ENCODE measurements at places on chromosomes 12 and 14.

DNA sequence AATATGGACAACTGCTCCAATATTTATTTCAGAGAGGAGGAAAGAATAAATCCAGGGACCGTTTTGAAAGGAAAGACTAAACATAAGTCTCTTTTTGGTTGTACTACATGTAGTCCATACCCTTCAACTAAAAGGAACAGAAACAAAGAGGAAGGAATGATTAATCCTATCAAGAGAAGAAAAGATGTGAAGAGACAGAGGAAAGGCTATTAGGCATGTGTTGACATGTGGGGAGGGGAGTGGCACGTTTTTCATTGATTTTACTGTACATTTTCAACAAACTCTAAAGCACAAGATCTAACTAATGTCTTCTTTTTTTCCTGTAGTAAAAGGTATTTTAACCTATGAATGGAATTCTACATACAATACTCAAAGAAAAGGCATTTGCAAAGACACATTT is 85.6 kb downstream of the NAV3 start:
- DNase-seq = no peak

GRCh38 chr12:65988596-65988995 is 142.0 kb downstream of the LLPH start:
- no peak for DNase-seq

DNA sequence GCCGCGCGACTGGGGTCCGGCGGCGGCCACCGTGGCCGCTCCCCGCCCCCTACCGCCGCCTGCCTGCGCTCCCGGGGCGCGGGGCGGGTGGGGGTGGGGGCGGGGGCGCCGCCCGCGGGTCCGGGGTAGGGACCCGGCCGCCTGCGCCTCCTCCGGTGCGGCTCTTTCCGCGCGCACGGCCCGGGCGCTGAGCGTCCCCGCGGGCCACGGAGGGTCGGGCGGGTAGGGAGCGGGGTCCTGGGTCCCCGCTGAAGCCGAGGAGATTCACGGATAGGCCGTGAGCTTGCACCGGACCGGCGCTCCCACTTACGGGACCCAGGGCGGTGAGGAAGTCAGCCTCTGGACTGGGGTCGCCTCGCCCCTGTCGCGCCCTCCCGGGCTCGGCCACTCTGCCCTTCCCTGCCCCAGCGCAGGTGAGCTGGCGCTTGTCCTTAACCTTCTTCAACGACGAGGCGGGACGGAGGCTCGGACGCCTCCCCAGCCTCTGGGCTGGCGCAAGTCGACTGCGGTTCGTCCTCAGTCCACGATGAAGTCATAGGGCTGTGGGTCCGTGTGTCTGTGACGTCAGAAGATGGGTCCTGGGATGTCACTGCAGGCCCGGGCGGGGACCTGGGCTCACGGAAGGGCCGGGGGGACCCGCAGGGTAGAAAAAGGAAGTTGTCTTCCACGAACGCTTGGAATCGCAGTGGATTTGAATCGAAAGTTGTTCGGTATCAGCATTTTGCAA is 514 bp downstream of the FBXO34 start:
- DNase-seq = peak; percentile 30

DNA sequence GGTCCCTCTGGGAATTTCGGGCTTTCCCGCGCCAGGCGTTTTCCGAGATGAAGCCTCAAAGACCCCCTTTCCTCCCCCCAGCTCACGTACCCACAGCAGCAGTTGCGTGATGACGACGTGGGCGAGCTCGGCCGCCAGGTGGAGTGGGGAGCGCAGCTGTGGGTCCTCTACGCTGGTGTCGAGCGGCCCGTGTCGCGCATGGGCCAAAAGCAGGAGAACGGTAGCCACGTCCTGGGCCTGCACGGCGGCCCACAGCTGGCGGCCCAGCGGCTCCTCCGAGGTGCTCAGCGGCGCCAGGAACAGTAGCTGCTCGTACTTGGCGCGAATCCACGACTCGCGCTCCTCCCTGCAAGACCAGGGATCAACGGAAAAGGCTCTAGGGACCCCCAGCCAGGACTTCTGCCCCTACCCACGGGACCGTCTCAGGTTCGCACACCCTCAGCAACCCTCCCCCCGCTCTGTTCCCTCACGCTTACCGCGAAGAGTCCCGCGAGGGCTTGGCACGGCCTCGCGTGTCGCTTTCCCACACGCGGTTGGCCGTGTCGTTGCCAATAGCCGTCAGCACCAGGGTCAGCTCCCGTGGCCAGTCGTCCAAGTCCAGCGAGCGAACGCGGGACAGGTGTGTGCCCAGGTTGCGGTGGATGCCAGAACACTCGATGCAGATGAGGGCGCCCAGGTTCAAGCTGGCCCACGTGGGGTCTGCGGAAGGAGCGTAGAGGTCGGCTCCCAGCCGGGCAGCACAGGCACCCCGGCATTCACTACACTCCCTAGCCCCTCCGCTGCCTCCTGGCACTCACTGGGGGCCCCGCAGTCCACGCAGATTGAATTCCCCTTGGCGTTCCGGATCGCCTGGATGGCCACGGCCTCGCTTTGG is 11.4 kb downstream of the AGAP2 start:
- no peak for DNase-seq

DNA sequence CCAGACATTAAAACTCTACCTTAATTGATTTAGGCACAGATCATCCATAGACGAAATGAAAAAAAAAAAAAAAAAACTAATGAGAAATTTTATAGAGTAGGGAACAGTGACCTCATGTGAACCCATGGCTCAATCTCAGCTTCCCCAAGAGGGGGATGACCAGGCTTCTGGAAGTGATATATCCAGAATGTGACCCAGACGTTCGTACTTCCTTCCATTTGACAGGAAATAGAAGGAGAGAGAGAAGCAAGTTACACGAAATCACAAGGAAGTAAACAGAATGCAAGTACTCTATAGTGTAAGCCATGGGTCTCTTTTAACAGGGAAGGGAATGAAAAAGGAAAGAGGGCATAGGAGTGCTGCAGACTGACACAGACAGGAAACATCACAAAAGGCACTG is 10.1 kb downstream of the FOXN3 start:
- DNase-seq = no peak

GRCh38 chr12:6532927-6533652 is 1.2 kb upstream of the GAPDH start:
- no peak for DNase-seq

- no peak for DNase-seq
Measured at GRCh38 chr14:36522347-36522971, 2.4 kb upstream of the NKX2-1 start.

- no peak for DNase-seq
Measured at GRCh38 chr14:35050652-35051051, 4.6 kb downstream of the FAM177A1 start.

DNA sequence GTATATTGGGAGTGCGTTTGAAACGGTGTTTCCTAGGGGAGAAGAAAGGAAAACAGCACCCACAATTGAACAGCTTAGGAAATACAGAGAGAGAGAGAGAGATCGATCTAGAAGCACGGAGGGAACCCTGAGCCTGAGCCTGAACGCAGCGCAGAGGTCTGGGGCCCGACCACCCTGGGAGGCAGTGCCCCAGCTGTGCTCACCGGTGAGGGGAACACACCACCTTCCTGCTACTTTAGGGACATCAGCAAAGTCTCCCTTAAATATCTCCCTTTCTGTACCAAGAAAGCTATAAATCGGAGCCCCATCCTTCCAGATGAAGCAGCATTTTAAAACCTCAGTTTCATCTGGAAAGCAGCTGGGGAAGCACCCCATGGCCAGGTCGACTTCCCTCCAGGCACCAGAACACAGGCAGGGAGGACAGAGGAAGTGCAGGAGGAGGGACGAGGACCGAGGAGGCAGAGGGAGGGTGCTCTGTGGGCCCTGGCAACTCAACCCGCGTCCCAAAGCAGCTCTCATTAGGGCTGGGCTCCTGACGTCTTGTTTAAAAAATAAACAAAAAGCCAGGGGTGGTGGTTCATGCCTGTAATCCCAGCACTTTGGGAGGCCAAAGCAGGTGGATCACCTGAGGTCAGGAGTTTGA is 12.2 kb downstream of the RIMBP2 start:
- no peak for DNase-seq

GRCh38 chr14:57291692-57292647 is 23.2 kb downstream of the AP5M1 start:
- DNase-seq = no peak

DNA sequence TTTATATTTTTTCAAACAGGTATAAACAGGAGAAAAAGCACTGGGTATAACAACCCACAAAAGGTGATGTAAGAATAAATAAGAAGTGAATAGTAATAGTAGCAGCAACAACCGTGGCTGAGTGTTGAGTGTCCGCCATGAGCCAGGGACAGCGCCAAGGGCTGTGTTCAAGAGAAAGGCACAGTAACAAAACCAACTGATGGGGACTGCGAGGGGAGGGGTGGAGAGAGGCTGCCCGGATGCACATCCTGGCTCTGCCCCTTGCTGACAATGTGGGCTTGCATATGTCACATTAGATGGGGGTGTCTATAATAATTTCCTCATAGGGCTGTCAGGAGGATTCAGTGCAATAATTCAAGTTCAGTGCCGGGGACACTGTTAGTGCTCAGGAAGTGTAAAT is 912.4 kb downstream of the VRK1 start:
- DNase-seq = no peak

- DNase-seq = no peak
Measured at GRCh38 chr12:39077226-39077625, 171.8 kb upstream of the CPNE8 start.

GRCh38 chr12:122117979-122118378 is 39.4 kb downstream of the MLXIP start:
- DNase-seq = no peak

DNA sequence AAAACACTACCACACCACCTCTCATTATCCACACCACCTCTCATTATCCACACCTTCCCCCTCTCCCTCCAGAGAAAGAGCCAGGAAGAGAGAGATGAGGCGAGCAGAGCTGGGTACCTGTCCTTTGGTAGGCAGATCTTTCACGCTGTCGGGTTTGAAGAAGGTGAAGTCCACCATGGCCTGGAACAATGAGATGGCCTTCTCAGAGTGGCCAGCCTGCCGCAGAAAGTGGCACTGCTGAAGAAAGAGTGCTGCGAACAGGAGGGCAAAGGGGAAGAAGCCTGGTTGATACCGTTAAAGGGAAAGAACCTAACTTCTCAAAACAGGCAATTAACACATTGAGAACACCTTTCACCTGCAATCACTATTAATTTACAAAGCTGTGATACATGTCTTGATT is 30.6 kb downstream of the NRDE2 start:
- DNase-seq = no peak

DNA sequence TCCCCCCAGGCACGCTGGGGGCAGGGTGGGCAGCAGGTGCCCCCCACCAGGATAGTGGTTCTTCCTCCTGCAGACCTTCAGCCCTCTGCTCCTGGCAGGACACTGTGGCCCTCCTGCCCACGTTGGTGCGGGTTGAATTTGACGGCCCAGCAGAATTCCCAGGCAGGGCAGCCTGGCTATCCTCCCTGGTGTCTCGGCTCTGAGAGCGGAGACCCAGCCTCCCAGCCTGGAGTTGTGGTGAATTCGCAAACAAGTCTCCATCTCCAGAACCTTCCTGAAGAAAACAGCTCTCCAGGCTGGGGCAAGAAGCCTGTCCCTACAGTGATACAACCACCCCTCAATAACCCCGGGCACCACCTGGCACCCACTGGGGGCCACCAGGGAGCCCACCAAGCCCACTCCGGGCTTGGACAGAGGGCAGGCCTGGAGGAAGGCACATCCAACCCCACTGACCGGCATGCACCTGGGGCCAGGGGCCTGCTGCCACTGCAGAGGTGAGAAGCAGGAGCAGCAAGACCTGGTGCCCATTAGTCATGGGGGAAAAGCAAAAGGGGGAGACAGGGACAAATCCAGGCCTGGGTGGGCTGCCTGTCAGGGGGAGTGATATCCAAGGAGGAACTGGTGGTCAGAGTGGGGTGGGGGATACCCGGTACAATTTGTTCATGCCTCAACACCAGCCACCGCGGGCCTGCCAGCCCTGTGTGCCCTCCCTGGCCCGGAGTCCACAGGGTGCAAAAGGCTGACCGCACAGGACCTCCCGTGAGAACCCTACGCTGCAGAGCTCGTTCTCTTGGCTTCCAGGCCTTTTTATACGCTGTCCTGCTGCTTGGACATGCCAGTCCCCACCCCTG is 3.6 kb downstream of the ANKRD9 start:
- DNase-seq = no peak

DNA sequence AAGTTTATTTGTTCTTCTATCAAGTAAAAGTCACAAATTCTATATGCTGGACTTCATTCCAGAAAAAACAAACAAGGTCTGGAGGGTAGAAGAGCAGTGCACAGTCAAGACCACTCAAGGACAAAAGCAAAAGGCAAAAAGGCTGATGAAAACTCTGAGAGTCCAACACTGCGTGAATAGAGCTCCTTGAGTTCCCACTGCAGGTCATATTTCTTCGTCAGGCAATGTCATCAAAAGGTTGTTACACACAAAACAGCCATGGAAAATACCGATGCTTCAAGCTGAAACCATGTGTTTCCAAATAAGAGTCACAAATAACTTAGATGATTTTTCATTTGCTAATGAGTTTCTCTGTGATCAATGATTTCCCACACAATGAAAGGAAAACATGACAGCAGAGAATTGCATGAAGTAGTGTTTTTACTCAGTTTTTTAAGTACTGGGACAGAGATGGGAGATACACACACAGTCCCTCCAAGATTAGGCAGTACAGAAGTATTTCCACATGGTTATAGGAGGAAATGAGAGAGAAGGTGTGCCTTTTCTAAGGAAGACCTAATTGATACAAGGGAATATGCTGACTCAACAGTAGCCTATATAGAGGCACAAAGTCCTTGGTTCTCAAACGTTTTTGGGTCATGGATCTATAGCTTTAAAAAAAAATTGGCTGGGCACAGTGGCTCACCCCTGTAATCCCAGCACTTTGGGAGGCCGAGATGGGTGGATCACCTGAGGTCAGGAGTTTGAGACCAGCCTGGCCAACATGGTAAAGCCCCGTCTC is 177.7 kb downstream of the MED13L start:
- DNase-seq = no peak

GRCh38 chr12:87801860-87802720 is 227.1 kb downstream of the C12orf50 start:
- DNase-seq = no peak

GRCh38 chr12:50185301-50185895 is 18.2 kb upstream of the CERS5 start:
- DNase-seq = no peak

GRCh38 chr14:92391726-92392125 is 68.8 kb downstream of the SLC24A4 start:
- DNase-seq = no peak

GRCh38 chr12:6233121-6233971 is 33.1 kb downstream of the CD9 start:
- no peak for DNase-seq

GRCh38 chr12:124392667-124393413 is 97.9 kb downstream of the RFLNA start:
- no peak for DNase-seq

DNA sequence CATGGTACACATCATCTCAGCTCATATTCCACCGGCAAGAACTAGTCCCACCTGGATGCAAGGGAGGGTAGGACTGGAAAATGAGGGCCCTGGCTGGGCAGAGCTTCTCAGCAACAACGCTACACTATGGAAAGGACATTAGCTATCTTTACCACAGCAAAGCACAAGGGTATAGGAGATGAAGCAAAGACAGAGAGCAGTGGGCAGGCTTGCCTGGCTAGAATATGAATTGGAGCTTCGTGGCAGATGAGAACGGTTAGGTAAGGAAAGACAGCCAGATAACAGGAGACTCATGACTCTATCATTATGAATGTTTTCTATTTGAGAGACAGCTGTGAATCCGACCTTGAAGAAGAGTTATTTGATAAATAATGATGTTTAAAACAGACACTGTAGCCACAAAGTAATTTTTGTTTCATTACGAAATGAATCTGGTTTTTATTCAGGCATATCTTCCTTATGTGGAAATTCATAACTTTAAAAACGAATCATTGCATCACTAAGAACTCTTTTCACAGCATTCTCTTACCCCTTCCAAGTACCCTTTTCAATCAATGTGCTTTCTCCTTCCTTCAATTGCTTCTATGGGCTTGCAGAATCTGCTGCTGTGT is 59.1 kb upstream of the PCED1B start:
- no peak for DNase-seq

- DNase-seq = peak; percentile 6
Measured at GRCh38 chr14:78598046-78598920, 428.1 kb downstream of the NRXN3 start.
